ENCODE measurements at places on chromosomes 16 and 17.
A peak's percentile ranks its signal among the peaks of the same experiment; 100 is the strongest.

- DNase-seq = peak; percentile 6
These were observed 2.6 kb downstream of the GTF3C1 start for GRCh38 chr16:27547134-27547533.

GRCh38 chr16:20325005-20325404 is 2.3 kb downstream of the GP2 start:
- no peak for DNase-seq

DNA sequence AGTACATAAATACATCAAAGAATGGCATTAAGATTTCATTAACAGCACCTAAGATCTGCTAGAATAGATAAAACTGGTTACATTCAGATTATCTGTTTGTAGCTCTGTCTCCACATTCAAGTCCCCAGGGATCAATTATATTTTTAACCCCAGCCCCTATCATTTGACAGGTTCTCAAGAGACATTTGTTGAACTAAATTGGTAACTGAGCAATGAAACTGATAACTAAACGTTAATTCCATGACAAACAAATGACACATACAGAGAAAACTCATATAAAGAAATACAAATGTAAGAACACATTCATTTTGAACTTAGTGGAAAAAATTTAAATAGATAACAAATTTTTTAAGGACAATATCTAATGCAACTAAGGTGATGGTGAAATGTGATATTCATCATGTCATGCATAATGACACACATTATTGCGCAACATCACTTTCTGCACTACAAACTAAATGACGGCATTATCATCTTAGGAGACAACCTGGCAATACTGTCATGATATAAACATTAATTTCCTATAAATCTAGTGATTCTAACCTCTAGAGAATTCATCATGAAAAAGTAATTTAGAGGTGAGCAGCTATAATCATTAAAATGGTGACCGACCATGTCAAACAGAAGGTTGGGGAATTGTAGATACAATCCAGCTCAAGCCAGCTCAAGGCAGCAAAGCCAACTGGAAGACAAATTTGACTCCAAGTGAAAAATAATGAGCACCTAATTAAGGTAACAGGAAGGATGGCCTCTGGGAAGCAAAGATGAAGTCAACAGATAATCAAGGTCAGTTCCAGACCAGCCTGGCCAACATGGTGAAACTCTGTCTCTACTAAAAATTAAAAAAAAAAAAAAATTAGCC is 9.5 kb downstream of the ARHGAP17 start:
- DNase-seq = peak; percentile 77

- no peak for DNase-seq
These were observed 277.4 kb upstream of the XYLT1 start for GRCh38 chr16:17748044-17748719.

DNA sequence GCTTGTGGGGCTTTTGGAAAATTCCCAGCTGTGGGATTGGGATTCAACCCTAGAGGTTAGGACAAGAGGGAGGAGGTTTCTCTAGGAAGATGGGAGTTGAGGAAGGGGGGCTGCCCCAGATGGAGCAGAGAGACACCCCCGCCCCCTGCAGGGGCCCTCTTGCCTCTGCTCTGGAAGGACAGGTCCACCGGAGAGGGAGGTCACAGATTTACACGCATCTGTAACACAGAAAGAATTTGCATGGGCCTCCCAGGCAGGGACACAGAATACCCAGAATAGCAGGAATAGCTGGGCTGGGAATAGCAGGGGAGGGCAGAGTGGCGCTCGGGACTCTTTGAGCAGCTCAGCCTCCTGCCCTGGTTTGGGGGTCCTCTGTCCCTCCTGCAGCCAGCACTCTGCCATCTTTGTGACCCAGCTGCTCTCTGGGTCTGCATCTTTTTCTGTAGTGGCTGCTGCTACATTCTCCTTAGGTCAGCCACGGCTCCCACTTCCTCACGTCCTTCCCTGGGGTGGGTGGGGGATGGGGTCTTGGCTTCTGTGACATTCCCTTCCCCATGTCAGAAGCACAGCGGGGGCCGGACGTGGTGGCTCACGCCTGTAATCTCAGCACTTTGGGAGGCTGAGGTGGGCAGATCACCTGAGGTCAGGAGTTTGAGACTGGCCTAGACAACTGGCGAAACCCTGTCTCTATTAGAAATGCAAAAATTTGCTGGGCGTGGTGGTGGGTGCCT is 33.9 kb upstream of the PLLP start:
- DNase-seq = no peak

DNA sequence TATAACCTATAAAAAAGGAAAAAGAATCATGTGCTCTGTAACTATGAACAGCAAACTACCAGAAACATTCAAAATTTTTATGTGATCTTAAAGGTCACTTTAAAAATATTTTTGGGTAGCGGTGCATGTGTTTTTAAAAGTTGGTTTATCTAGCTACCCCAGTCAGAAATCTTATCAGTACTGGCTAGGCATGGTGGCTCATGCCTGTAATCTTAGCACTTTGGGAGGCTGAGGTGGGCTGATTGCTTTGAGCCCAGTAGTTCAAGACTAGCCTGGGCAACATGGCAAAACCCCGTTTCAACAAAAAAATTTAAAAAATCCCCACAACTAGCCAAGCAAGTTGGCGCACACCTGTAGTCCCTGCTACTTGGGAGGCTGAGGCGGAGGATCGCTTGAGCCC is 3.7 kb downstream of the CAPNS2 start:
- no peak for DNase-seq

GRCh38 chr16:72879846-72880245 is 168.1 kb downstream of the ZFHX3 start:
- no peak for DNase-seq

DNA sequence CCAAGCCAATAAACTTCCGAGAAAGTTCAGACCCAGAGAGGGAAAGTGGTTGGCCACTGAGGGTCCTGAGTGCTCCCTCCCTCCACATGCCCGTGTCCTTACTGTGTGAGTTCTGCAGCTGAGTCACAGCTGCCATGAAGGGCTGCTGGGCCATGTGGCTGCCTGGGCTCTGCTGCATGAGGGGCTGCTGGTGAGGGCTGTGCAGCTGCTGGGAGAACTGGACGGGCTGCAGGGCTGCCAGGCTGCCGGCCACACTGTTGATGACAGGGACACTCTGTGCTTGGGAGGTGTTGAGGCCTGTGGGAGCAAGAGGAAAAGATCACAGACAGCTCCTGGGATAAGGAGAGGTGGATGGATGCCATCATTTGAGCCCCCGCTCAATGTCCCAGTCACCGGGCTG is 44.0 kb downstream of the HNF1B start:
- DNase-seq = no peak

Measured in inflammatory macrophage treated with lipopolysaccharide for 1 hour (primary cell).